ENCODE measurements at places on chromosomes 13 and 19.

DNA sequence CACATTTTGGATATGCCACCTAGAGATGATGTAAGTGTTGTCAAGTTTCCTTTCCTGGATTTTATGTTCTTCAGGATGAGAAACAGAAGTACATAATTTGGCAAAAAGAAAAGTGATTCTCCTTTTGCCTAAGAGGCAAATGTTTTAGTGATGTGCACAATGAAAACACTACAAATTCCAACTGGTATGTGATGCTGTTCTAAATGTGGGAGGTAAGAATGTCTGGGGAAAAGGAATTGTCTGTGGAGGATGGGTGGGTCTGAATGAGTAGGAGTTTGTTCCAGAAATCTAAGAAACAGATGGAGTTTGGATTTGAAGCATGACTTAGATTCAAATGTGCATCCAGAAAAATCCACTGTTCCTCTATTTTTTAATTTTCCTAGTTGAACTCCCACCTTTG lies 473.6 kb upstream of the SPRY2 start:
- no peak for DNase-seq

GRCh38 chr19:32363632-32364031 lies 18.2 kb downstream of the ZNF507 start:
- DNase-seq, result no peak

GRCh38 chr19:35351411-35352176 lies 3.9 kb downstream of the FFAR1 start:
- DNase-seq, result no peak

- no peak for DNase-seq
Measured at GRCh38 chr13:71378961-71379905, 487.8 kb downstream of the DACH1 start.

DNA sequence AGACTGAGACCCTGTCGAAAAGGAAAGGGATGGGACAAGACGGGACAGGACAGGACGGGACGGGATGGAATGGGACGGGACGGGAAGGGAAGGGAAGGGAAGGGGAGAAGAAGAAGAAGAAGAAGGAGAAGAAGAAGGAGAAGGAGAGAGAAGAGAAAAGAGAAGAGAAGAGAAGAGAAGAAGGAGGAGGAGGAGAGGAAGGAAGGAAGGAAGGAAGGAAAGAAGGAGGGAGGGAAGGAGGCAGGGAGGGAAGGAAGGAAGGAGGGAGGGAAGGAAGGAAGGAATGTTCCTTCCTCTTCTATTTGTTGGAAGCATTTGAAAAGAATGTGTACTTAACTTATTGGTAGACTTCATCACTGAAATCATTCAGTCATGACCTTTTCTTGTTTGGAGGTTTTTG lies 9.6 kb upstream of the SHFL start:
- no peak for DNase-seq

Data from DMS79 treated with DMSO at 0.1 percent for 48 hours (cell line).